ENCODE measurements at places on chromosomes 1 and 21.

- DNase-seq, result no peak
These were observed 10.1 kb downstream of the FTCD start for GRCh38 chr21:46145159-46145839.

DNA sequence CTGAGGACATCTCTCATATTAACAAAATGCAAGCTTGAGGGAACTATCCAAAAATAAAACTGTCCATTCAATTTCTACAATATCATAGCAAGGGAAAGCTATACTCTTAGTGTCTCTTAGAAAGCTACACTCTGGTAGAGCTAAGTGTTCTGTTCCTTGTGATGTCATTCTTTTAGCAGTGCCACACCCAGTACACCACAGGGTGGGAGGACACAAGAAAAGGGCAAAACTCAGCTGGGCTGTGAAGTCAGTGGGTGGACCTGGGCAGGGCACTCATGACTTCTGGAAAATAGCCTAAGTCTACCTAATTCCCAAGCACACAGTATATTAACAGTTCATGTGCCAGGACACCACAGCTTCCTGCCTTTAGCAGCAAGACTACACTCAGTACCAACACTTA, 42.2 kb upstream of the TNFSF4 start:
- DNase-seq, result no peak

GRCh38 chr21:40923407-40923806, 76.4 kb upstream of the DSCAM start:
- no peak for DNase-seq

DNA sequence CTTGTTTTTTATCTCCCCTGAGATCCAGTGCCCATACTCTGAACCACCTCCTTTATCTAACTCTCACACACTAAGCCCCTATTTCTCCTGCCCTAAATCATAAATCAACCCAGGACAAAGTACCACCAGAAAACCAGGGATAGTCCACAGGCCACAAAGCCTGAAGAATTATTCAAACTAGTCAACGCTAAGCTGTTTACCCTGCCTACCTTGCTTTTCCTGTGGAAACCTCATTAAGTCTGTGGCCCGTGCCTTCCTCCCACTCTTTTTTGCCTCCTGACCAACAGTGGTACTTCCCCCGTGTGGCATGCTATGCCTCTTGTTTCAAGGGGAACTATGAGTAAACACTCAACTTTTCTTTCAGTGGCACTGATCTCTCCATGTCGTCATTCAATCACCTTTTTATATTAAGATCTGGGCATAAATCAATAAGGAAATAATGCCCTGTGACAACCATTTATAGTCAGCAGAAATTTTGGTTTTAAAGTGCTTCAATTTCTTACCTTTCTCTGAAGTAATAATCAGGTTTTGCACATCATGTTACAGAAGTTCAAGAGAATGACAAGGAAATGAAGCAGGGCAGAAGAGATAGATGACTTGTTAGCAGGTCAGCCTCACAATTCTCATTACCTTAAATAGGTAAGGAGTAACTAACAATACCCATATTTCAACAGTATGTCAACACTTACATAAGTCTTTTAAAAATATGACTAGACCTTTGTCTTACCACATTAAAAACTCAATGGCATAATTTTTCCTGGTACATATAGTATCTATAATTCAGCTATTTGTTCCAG, 32.1 kb downstream of the EYA3 start:
- no peak for DNase-seq

DNA sequence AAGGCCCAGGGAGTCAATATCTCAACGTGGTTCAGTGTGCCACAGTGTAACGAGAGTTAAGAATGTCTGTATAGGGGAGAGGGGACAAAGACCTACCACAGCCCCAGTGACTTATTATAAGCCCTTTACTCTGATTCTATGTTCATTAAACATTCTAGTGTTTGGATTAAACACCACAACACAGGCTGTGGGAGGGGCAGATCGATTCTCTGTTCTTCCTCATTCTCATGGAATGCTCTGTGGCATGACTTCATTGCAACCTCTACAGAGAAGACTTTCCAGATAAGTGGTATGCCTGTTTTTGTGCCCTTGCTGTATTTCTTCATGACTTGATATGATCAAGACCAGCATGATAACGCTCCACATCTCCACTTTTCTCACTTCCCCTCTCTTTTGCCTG, 39.0 kb upstream of the CD5L start:
- no peak for DNase-seq

Measured in GOT3 (cell line).